ENCODE measurements at places on chromosomes 7 and 10.

DNA sequence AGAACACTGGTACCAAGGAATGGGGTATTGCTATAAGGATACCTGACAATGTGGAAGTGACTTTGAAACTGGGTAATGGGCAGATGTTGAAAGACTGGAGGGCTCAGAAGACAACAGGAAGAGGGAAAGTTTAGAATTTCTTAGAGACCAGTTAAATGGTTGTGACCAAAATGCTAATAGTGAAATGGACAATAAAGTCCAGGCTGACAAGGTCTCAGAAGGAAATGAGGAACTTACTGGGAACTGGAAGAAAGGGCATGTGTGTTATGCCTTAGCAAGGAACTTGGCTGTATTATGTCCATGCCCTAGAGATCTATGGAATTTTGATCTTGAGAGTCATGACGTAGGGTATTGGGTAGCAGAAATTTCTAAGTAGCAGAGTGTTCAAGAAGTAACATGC, 38.0 kb downstream of the FAM149B1 start:
- DNase-seq, result no peak

DNA sequence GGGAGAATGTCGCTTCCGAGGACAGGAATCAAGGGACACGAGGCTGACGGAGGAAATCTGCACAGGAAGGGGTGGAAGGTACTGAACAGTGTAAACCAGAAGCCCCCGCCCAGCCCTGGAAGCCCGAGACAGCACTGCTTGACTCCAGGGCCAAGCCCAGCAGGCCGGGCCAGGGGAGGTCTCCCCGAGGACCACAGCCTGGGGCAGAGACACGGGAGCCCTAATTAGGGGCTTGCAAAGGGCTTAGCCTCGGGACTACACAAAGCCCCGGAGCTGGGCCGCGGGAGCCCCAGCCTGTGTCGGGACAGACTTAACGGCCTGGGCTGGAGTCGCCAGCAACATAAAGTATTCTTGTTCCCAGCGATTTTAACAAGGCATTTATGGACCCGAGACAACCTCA, 50.8 kb downstream of the OAT start:
- no peak for DNase-seq

- no peak for DNase-seq
Observed at GRCh38 chr10:129090618-129091366, 376.2 kb upstream of the MGMT start.

DNA sequence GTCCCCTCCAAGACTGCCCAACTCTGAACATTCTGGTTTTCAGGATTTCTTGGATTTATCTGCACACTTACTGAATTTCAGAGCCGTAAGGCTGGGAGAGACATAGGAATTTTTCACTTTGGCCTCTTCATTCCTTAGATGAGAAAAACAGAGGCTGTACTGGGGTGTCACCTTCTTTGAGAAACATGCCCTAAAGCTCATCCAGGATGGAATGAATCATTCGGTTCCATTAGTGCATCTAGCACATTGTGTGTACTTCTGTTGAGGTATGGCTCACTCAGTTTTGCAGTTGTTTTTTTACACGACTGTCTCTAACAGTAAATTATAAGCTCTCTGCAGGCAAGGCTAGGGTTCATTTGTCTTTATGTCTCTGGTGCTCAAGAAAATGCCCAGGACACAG, 383.4 kb downstream of the GATA3 start:
- DNase-seq, result no peak

GRCh38 chr10:114071178-114071577, 27.5 kb downstream of the ADRB1 start:
- DNase-seq, result no peak

- DNase-seq, result no peak
Observed at GRCh38 chr7:150964593-150965111, 13.5 kb downstream of the KCNH2 start.

GRCh38 chr10:24623383-24623782, 100.3 kb downstream of the ARHGAP21 start:
- DNase-seq, result no peak

- no peak for DNase-seq
Observed at GRCh38 chr10:108187408-108188012, 1023.0 kb upstream of the SORCS1 start.

DNA sequence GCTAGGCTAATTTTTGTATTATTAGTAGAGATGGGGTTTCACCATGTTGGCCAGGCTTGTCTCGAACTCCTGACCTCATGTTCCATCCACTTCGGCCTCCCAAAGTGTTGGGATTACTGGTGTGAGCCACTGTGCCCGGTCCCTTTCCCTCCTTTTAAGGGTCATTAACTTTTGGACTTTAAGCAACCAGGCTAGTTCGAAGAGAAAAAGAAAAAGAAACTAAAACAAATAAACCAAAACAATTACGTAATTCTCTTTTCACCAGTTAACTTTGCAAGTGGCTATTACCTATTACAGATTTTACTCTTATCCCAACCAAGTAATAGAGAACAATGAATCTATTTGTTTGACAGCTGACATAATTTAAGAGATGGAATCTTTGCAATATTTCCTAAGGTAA, 72.8 kb upstream of the SEMA3C start:
- no peak for DNase-seq

DNA sequence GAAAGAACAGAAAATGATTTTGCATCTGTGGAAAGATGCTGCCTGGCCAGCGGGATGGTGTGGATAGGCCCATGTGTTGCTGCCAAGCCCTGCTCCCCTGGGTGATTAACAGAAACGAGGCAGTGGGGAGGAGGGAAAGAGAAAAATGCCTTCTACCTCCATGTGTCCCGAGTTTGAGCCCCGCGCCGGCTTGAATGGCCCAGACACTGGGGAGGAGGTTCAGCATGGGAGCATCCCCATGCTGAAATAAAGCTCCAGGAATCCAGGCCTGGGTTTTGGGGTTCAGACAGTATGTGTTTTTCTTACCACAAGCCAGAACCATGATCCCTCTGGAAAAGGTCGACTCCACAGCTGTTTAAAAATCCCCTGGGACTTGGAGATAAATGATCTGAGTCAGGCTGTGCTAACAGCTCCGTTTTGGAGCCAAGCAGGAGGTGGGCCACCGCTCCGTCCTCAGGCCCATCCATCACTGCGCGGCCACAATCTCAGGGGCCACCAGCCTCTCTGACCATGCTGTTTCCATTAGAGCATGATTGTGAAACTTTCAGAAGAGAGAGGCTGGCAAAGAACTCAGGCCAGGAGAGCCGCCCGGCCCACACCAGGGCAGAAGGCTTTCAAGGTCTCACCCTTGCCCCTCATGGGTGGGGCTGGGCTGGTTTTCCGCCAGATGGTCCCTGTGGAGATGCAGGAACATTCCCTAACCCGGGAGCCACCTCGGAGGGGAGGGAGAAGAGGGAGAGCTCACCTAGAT, 299.7 kb downstream of the ZEB1 start:
- DNase-seq, result no peak

DNA sequence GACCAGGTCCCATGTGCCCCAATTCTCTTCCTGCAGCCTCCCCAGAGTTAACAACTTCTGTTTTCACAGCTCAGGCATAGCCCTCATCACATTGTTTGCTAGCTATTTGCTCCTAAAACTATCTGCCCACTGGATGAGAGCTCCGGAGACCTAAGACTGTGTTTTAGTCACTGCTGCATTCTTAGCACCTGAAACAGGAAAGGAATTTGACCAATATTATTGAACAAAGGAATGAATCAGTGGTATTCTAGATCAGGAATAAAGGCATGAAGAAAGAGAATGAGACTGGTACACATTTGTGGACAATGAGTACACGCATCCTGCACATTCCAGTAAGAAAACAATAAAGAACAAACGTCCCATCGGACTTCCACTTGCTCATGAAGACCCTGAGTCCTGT, 54.8 kb downstream of the PPP1R17 start:
- no peak for DNase-seq

DNA sequence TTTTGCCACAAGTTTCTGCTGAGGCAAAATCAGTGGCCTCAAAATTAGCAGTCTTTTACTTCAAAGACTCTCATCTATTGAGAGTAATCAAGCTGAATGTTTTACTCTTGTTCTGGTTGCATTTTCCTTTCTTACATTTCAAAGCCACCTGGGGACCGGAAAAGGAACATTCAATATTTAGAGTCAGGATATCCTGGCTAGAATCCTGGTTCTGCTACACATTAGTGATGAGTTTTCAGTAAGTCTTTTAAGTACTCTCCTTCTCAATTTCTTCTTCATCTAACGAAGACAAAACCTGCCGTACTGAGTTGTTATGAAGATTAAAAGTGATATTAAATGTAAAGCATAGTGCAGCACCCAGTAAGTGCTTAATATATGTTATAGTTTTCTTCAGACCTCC, 52.5 kb downstream of the LAMB4 start:
- DNase-seq, result no peak

- DNase-seq, result no peak
Observed at GRCh38 chr7:107108793-107109371, 59.9 kb upstream of the HBP1 start.

DNA sequence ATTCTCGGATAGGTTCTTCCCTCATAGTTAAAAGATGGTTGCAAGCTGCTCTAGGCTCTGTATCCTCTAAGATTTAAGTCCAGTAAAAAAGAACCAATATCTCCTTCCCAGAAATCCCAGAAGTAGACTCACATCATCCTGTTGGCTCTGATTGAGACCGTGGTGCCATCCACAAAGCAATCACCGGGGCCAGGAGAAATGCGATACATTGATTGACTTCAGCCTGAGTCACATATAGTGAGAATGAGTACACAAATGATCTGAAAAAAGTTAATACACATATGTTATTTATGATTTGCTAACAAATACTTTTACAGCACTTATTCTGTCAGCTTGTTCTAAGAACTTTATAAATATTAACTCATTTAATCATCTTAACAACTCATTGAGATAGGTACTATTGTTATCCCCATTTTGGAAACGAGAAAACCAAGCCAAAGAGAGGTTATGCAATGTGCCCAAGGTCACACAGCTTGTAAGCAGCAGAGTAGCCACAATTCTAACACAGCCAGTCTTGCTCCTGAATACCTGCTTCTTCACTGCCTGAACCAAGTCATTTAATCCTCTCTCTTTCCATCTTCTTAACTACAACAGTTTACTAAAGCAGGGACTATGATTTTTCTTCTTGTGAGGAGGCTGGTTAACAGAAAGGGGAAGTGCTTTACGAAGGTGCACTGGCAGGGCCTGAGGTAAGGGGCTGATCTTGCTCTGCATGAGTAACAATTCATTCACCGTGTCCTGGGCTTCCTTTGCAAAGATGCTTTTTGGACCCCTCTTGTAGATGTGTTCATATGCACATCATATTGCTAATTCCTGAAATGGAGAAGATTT, 177.0 kb downstream of the REEP3 start:
- no peak for DNase-seq

DNA sequence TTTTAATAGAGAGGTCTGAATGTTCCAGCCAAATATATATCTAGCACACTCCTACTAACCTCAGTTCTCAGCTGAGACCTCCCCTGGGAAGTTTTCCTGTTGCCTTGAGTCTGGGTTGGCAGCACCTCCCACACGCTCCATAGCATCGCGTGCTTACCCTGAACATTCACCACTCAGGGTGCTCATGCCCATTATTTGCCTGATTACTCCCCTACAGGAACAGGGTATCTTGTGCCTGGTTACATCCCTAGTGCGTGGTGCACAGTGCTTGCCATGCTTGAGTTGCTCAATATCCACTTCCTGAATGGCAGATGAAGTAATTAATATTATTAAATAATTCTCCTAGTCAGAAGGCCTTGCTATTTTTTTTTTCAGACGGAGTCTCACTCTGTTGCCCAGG, 269.9 kb upstream of the IMMP2L start:
- no peak for DNase-seq

DNA sequence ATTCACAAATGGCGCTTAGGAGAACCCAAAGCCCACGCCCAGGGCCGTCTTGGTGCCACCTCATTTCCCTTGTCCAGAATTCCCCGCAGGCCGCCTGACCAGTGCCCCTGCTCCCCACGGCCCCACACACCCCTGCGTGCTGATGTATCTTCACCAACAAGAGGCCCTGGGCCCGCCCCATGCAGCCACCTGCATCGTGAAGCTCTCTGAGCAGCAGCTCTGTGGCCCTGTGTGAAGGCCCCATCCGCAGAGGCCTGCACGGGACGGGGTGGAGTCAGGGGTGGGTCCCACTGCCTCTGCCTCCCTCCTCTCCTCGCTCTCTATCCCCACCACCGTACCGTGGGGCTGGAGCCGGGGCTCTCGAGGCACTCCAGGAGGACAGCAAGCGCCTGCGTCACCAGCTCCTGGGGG, 14.7 kb downstream of the BRAT1 start:
- no peak for DNase-seq

DNA sequence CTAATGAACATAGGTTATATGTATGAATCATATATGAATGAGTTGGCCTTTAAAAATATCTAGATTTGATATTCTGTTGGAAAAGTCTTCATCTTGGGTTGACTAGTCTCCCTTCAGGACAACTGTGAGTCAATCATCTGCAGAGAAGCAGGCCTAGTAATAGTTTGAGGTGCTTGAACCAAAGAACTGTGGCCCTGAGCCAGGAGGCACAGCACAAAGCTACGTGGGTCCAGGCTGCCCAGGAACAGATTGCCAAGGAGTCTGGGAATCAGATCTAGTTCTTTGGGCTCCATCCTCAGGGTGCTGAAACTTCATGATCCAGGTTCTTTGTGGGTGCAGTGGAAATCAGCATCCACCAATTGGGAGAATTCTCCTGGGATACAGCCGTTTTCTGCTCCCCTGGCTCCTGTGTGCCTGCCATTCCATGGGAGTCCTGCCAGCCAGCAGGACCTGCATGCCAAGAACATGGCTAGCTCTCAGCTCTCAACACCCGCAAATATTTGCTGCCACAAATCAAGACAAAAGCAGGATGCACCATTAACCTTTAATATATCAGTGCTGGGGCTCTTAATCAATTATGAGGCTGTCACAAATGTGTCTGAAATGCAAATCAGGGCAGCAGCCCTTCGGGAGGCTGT, 709.0 kb downstream of the GRID1 start:
- no peak for DNase-seq

DNA sequence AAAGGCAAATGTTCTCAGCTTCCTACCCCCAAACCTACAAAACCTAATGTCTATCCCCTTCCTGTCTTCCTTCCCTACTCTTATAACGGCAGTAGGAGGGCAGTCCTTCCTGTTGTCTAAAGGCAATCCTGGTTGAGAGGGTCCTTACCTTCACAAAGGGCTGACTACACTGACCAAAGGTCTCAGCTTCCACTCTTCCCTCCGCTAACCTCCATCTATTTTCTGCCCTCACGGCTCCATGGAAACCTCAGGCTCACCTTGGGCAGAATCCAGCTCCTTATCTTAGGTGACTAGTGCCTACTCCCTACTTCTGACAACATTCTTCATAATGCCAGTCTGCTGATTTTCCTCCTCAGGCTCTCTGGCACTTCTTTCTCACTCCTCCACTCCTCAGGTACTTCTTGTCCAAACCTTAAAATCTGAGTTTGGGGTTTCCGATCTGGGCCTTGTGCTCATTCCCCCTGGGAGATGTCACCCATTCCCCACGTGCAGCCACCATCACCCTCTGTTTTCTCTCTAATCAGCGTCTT, 542 bp downstream of the FBXL13 start:
- DNase-seq, result no peak
